T-helper 9 cell (primary cell): ENCODE measurements at places on chromosomes 1 and 21.

DNA sequence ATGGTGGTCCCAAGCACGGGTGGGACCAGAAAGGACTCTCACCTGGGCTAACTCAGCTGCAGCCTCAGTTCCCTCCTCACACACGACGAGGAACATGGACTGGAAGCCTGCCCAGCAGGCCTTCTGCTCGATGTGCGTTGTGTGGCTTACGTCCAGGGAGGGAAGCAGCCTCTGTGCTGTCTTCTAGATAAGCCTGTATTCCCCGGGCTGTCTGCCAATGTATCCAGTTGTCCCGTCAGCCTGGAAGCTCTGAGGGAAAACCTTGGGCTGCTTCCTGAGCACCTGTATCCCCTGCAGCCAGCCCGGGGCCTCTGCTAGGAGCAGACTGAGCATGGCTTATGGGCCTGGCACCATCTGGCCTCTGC lies 10.5 kb downstream of the PCSK9 start:
- DNase-seq, result no peak

DNA sequence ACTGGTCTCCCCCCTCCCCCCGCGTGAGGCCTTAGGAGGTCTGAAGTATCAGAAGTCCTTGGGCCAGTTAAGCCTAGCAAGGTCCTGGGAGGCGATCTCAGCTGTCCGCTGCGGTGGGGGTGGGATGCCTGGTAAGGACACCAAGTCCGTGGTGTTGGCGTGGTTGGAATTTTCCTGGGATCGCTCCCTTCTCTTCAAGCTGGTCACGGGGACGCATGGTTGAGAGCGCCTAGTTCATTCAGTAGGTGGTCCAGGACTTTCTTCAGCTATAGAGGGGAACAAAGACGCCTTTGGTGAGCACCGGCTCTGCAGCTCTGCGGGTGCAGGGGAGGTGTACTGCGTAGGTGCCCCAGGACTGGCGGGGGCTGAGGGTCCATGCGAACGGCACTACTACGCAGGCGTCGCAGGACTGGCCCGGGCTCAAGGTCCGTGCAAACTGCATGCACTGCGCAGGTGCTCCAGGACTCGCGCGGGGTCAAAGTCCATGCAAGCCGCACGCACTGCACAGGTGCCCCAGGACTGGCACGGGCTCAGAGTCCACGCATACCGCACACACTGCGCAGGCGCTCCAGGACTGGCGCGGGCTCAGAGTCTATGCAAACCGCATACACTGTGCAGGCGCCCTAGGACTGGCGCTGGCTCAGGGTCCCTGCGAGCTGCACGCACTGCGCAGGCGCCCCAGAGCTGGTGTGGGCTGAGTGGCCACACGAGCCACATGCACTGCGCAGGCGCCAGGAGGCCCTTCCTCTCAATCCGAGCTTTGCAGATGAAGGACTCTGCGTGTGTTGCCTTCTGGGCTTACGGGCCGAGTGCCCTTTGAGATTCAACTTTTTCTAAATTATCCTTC lies 36.6 kb upstream of the HMGN1 start:
- DNase-seq, result no peak

DNA sequence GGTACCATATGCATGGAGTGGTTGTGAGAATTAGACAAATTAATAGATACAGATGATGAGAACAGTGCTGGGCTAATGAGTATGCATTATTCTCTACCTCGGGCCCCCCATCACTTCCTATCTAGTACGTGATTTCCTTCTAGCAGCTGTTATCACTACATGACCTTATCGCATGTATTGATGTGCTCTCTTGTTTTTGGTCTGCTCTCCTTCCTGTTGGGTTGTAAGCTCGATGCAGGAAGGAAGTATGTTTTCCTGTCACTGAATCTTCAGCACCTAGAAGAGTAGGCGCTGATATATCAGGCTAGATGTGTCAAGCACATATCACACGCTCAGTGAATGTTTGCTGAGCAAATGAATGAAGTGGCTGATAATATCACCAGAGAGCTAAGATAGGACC lies 43.9 kb upstream of the IFNAR2 start:
- DNase-seq, result no peak

- DNase-seq, result peak; percentile 22
Measured at GRCh38 chr1:26225033-26225831, 8.8 kb upstream of the CEP85 start.

- DNase-seq, result no peak
Measured at GRCh38 chr1:199291022-199291740, 652.3 kb downstream of the PTPRC start.

- no peak for DNase-seq
Measured at GRCh38 chr21:45713613-45714012, 70.1 kb downstream of the PCBP3 start.

DNA sequence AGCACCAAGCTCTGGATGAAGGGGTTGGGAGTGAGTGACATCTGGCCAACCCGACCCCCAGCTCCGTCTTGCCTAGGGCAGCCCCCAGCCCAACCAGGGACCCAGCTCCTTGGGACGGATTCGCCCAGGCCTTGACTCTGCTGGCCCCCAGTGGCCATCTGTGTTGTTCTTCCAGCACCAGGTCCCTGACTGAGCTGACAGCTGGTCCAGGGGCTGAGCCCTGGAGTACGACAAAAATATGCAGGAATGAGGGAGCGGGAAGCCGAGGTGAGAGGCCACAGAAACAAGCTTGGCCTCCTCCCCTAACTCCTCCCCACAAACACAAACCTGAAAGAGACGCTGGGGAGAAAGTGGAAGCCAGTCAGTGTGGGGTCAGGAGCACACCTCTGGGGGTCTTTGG lies 55.0 kb upstream of the PAX7 start:
- peak; percentile 36 for DNase-seq

GRCh38 chr1:41396084-41396483 lies 34.9 kb downstream of the FOXO6 start:
- no peak for DNase-seq

- DNase-seq, result no peak
Measured at GRCh38 chr1:50703240-50703639, 256.8 kb downstream of the FAF1 start.

GRCh38 chr1:182257369-182258063 lies 134.1 kb downstream of the GLUL start:
- DNase-seq, result no peak

DNA sequence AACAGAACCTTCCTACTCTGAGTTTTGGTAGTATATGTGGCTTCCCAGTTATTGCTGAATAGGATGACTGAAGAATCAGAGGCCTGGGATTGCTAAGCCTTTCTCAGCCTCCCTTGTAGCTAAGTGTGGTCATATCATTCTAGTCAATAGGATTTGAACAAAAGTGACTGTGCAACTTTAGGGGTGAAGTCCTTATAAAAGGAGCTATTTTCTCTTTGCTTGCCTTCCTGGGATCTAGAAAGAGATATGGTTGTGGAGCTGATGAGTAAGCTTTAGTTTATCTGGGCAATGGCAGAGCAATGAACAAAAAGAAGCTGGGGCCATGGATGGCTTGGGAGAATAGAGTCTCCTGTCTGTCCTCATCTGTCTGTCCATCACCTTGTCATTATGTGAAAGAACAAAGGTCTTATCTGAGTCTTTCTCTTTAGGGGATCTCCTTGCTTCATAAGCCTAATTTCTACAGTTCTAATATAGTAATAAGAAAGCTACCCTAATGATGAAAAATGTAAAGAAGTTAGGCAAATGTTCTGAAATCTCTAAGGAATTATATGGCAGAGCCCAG lies 91.5 kb downstream of the TENT5C start:
- no peak for DNase-seq

- peak; percentile 33 for DNase-seq
Measured at GRCh38 chr1:89198491-89199072, at the start of gene GBP4. GBP4 (minus strand) TSS chr1:89198942; CDS start chr1:89198834, 108 bp downstream.

- no peak for DNase-seq
Measured at GRCh38 chr1:192378276-192378675, 61.5 kb downstream of the RGS21 start.

- peak; percentile 84 for DNase-seq
Measured at GRCh38 chr1:43227143-43227764, 42.5 kb upstream of the TMEM125 start.

- DNase-seq, result no peak
Measured at GRCh38 chr21:31727181-31727580, 4.7 kb downstream of the SCAF4 start.

DNA sequence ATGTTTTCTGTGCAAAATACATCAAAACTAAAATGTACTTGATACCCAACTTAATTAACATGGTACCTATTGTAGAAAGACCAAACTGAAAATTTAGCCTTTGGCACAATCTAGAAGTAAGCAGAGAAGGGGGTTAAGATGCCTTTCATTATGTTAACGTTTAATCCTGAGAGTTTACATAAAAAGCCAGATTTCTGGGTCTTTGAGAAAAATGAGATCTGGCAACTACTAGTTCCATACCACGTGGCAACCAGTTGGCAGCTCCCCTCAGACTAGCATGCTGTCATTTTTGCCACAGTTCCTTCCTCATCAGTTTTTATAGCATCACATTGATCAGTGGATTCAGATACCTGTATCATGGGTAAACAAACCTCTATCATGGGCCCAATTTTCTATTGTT lies 1.5 kb downstream of the RO60 start:
- no peak for DNase-seq

- DNase-seq, result no peak
Measured at GRCh38 chr1:174676856-174677255, 229.1 kb downstream of the GPR52 start.

GRCh38 chr1:17944646-17945045 lies 163.0 kb upstream of the IGSF21 start:
- DNase-seq, result no peak

DNA sequence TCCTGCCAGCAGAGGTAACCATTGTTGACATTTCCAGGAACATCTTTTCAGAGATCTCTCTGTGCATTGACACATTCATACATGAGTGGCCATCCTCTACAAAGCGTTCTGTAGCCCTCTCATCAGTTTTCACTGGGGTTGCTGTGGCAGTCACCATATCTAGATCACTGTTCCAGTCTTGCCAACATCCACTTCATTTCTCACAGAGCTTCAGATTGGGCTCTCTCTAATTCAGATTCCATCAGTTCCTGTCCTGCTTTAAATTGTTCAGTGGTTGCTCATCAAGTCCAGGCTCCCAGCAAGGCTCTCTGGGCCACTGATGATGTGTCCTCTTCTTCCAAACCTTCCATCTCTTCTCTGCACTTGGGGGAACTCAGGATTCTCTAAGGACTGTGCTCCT lies 173.7 kb downstream of the KCNJ6 start:
- no peak for DNase-seq
